ENCODE measurements at places on chromosomes 13 and 19.
A peak's percentile ranks its signal among the peaks of the same experiment; 100 is the strongest.

DNA sequence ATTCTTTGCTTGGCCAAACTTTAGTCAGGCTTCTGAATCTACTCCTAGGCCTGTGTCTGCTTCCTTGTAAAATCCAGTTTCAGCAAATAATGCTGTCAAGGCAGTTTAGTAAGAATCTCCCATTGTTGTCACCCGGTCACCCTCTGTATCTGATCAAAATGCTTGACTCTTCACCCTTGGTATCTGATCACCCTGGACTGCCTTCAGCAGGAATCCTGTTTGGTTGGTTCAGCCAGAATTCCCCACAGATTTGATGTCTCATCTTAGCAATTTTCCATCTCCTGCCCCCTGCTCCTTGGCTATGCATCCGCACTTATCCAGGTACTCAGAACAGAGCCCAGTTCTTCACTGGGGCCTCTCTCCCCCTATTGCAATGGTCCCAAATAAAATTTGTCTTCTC is 172.4 kb upstream of the UBL3 start:
- DNase-seq, result no peak

GRCh38 chr13:22428188-22428828 is 752.5 kb upstream of the SGCG start:
- no peak for DNase-seq

DNA sequence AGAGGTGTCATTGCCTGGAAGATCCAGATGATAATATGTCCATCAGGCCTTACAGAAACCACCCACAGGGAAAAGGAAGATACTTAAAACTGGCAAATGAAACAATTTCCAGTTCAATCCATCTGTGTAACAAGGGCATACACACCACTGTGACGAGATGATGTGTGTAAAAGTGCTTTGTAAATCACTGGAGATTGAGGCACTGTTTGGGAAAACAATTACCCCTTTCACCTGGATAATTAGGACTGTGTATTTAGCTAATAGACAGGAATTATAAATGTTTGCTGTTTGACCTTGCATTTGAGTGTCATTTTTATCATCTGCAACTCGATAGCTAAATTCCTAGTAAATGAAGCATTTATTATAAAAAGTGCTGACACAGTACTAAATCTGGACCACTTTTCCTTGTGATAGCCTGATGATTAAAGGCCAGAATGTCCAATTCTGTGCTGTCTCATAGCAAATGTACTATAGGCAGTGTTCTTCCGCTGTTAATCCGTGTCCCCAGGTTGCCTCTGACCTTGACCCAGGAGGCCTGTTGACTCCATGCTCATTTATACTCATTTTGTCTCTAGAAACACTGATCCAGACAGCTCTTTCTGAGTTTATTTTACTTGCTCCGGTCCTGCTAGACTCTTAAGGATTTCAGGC is 105.8 kb downstream of the LACC1 start:
- DNase-seq, result no peak

- DNase-seq, result peak; percentile 85
Measured at GRCh38 chr19:35140962-35141836, 1.9 kb upstream of the FXYD7 start.

DNA sequence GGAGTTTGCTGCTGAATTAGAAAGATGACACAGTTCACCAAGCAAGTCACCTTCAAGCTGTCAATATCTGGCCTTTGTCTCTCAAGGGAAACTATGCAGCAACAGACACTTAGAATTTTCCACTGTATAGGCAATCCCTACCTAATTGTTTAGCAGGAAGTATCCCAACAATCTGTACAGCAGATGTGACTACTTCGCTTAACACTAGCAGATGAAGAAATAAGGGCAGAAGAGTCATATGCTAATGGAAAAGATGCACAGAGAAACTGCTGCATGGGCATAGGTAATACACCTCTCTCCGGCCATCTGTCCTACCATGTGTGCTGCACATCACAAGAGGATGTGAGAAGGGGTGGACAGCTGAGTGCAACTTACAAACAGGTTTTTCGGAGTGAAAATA is 851.2 kb downstream of the PCDH9 start:
- no peak for DNase-seq

DNA sequence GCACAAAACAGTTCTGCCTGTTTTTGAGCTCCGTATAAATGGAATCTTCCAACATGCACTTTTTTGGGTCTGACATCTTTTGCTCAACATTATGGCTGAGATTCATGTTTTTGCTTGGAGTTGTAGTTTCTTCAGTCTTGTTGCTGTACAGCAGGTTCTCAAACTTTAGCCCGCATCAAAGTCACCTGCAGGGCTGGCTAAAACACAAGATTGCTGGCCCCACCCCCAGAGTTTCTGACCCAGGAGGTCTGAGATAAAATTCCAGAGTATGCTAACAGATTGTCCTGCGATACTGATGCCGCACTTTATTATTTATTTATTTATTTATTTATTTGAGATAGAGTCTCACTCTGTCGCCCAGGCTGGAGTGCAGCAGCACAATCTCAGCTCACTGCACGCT is 79.8 kb upstream of the WASF3 start:
- DNase-seq, result no peak

- no peak for DNase-seq
Measured at GRCh38 chr19:15128162-15128770, 21.1 kb downstream of the SYDE1 start.

- DNase-seq, result no peak
Measured at GRCh38 chr13:40024967-40025714, 369.7 kb downstream of the COG6 start.

DNA sequence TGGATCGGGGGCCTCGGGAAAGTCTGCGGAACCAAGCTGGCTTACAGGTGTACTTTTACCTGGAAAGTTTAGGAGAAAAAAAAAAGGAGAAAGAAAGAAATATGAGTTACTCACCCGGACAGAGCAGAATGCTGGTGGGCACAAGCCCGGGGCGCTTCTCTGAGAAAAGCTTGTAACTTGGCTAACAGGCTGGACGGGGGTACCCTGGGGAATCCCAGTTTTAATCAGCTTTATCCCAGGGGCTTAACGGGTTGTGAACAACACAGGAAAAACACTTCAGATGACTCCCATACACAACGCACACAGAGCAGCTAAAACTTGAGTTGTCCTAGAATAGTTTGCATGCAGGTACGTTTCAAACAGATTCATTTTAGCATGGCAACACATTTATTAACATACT is 37.3 kb downstream of the KLF2 start:
- no peak for DNase-seq

DNA sequence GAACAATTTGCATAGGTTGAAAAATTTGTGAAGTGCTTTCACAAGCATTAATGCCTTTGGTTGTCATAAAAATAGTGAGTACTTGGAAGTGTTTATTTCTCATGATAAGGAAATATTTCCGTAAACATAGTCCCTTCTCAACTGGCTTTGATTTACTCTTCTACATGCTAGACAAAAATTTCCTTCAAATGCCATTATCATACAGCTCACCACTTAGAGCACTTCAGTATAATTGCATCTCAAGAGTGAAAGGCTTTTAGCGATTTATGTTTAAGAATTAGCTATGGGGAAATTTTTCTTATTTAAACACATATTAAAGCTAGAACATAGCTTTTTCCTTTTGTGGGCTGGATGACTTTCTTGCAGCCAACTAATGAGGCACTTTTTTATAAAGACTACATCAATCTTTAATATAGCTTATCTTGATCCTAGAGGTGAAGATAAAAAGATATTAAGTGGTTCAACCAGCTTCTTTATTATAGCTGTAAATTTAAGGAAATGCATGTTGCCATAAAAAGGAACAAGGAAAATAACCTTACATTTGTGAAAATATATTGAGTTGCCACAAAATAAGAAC is 656.8 kb downstream of the SLITRK6 start:
- no peak for DNase-seq

- peak; percentile 12 for DNase-seq
Measured at GRCh38 chr19:8004723-8005513, 523 bp downstream of the ELAVL1 start.

DNA sequence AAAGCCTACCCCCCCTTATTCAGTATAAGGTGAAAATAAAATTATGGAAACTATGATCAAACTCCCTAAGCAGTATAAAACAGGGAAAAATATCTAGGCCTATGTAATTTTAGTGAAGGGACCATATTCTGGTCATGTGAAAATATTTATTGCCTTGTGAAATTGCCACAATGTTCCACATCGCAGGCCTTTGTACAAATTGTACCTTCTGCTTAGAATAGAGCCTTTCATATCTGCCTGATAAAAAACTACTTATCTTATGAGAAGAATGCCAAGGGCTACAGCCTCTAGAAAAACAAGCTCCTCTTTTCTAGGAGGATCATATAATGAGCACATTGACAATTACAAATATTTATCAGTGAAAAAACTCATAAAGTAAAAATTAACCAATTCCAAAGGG is 1280.0 kb downstream of the EFNB2 start:
- DNase-seq, result no peak

- peak; percentile 91 for DNase-seq
Measured at GRCh38 chr19:18416778-18417249, 2.4 kb upstream of the SSBP4 start.

GRCh38 chr13:111117961-111118360 is 2.9 kb downstream of the ARHGEF7 start:
- no peak for DNase-seq

- peak; percentile 97 for DNase-seq
Measured at GRCh38 chr19:43765109-43765876, 10.5 kb upstream of the SMG9 start.

DNA sequence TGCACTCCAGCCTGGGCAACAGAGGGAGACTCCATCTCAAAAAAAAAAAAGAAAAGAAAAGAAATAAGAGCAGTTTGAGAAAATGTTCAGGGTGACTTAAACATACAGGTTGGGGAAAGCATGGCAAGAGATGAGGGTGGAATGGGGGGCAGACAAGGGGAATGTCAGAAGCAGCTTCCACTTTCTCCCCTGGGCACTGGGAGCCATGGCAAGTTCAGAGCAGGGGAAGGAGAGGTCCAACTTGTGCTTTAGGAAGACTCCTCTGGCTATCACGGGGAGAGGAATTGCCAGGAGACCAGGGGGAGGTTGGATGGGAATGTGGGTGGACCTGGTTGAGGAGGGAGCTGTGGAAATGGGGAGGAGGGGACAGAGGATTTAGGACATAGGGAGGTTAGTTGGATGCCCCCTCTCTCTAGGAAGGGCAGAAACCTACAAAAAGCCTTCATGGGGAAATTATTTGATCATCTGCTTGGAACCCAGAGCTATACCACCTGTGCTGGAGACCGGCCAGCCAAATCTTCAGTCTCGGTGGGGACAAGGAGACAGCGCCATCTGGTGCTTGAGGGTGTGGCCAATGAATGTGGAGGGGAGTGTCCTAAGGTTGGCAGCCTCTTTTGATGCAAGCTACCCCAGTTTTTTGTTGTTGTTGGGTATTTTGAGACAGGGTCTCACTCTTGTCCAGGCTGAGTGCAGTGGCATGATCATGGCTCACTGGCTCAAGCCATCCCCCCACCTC is 7.3 kb upstream of the STRN4 start:
- no peak for DNase-seq

- peak; percentile 66 for DNase-seq
Measured at GRCh38 chr13:35988648-35989081, 142.5 kb downstream of the DCLK1 start.

GRCh38 chr13:40994581-40995230 is 24.4 kb downstream of the ELF1 start:
- no peak for DNase-seq

GRCh38 chr13:59673286-59673685 is 490.4 kb downstream of the DIAPH3 start:
- DNase-seq, result peak; percentile 25

- DNase-seq, result no peak
Measured at GRCh38 chr13:81012031-81012430, 671.1 kb upstream of the SPRY2 start.

GRCh38 chr13:33109271-33109697 is 93.1 kb downstream of the KL start:
- DNase-seq, result no peak

- no peak for DNase-seq
Measured at GRCh38 chr19:8163759-8164158, 14.4 kb upstream of the FBN3 start.

DNA sequence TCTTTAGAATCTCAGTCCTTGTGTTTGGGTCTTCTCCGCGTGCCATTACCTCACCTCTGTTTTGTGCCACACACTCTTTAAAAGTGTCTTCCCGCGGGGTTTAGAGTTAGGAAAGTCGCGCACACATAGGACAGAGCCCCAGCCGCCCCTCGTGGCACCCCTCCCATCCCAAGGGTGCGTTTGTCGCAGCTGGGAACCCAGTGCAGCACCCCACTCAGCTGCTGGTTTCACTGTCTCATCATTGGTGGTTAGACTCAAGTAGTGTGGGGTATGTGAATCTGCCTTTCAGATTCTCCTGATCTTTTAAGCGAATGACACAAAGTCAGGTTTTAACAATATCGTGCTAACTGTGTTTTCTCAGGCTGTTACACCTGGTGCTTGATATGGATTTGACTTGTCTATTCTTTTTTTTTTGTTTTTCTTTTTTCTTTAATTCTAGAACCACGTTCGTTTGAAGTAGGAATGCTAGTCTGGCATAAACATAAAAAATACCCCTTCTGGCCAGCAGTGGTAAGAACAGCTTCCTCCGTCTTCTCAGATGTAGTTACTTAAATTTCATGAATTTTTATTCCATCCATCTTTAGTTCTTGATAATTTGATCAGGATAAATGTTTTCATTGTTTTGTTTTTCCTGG is 19.5 kb upstream of the NDUFS7 start:
- peak; percentile 23 for DNase-seq

DNA sequence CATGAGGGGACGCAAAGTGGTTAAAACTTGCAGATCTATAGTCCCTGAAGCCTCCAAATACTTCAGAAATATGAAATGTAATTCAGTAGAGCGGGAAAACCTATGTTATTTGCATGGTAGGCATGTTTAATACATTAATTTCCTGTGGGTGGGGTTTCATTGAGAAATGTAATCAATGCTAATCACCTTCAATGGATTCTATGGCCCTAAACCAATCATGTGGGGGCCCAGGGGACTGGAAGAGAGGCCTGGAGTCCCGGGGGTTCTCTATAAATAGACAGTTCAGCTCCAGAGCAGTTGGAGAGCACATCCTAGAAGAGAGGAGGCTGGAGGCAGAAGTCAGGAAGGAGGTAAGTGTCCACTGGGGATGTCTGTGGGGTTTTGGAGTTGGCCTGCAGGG is at the start of gene ZSCAN5C:
TSS of gene ZSCAN5C (plus strand) at position 301 of the 400 bp plus-strand sequence. CDS start 3,641 bp downstream, outside the sequence.
- DNase-seq, result no peak

- DNase-seq, result no peak
Measured at GRCh38 chr13:103431856-103432255, 365.6 kb upstream of the SLC10A2 start.

DNA sequence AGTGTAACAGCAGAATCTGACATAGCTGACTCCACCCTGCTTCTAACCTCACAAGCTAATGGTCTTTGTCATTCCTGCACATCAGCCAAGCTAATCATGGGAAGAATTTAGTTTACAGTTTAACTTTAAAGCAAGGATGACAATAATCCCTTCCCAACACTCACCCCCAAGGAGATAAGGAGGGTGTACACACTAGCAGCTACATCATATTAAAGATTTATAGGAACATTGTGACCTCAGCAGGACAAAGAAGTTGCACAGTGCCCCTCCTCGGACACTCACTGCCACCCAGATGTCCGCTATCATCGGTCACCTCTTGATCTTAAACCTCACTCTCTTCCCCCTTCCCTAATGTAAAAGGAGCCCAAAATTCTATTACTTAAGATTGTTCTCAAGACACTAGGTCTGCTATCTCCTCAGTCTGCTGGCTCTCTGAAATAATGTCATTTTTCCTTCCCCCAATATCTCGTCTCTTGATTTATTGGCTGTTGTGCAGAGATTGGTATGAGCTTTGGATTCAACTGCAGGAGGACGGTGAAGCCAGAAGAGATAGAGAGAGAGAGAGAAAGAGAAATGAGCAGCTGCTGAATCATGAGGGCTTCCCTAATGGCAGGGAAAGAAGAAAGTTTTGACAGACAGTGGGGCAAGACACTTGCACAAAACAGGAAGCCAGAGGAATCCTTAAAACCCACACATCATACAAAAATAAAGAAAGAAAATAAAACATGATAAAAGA is 17.5 kb upstream of the FFAR2 start:
- no peak for DNase-seq

- no peak for DNase-seq
Measured at GRCh38 chr19:39179754-39180153, 17.0 kb upstream of the NCCRP1 start.

Data from astrocyte of the spinal cord (primary cell).